ENCODE measurements at places on chromosomes 2 and 18.

DNA sequence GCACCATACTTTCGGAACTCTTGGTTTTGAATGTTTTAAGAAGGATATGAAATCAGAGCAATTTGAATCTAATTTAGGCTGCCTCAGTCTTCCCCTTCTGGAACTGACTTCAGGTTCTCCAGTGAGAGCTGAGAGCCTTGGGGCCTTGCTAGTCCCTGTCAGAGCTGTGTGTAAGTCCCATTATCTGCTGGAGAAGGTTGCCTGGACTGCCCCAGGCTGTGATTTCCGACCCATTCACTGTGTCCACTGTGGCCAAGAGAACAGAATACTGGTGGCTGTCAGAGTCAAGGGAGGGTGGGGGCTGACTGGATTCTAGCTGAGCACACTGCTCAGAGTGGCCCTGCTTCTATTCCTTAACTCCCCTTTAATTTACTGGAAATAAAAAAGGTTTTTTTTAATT is 278.0 kb downstream of the KCNS3 start:
- DNase-seq = no peak

DNA sequence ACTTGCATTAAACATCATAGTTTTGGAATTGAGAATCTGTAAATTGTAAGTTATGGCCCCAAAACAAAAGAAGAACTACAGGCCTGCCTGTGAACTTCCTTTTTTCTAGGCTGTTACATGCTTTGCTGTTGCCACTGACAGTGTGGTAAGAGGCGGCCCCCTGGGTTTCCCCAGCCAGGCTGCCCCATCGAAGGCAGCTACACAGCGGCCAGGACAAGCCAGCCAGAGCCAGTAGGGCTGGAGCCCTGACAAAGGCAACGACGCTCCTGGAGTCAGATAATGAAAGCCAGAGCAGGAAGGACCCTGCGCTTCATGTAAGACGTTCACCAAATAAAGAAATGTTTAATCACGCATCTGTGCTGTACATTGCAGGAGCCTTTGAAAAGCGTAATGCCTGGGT is 55.0 kb downstream of the ANKRD44 start:
- peak; percentile 63 for DNase-seq

- DNase-seq = peak; percentile 52
Measured at GRCh38 chr2:188746727-188747126, 227.4 kb upstream of the COL3A1 start.

DNA sequence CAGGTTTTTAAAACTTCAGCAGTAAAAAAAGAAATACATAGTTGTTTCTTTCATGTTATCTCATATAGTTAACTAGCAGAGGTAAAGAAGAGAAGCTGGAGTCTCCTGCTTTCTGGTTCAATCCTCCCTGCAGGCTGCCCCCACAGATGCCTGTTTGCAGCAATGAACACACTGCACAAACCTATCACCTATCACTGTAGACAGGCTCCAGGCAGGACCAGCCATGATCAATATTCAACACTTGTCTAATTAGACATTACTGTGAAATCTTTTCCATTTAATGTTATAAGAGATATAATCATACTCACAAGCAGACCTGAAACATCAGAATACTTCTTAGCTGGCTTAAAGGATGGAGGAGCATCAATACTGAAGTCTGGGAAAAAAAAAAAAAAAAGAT is 19.8 kb downstream of the INO80C start:
- DNase-seq = no peak

GRCh38 chr2:39697454-39697853 is 31.7 kb downstream of the TMEM178A start:
- peak; percentile 7 for DNase-seq

- DNase-seq = no peak
Measured at GRCh38 chr2:205052781-205053180, 507.5 kb downstream of the PARD3B start.

Data from astrocyte of the spinal cord (primary cell).